ENCODE measurements at places on chromosomes 1 and 21.

- DNase-seq: no peak
Observed at GRCh38 chr1:96329121-96329520, 392.5 kb upstream of the PTBP2 start.

DNA sequence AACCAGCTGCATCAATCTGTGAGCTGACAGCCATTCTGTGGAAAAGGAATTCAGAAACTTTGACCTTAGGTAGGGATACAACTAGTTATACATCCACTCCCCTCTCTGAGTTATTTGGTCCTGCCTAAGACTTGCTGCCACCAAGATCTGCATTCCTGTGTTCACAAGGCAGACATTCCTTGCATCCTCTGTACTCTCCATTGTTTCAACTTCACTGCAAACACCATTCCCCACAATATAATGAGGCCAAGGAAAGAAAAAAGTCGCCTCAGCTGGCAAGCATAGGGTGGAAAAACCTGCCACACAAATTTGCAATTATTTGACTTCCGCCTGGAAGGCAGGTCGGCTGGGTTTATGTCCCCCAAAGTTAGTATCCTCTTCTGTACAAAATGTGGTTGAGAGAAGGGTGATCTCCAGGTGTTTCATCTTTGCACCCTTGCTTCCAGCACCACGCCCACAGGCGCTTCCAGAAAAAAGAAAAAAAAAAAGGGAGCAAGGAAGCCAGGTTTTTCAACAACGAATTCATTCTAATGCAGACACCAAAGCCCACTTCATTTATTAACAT lies 676 bp upstream of the CTTNBP2NL start:
- DNase-seq: no peak

DNA sequence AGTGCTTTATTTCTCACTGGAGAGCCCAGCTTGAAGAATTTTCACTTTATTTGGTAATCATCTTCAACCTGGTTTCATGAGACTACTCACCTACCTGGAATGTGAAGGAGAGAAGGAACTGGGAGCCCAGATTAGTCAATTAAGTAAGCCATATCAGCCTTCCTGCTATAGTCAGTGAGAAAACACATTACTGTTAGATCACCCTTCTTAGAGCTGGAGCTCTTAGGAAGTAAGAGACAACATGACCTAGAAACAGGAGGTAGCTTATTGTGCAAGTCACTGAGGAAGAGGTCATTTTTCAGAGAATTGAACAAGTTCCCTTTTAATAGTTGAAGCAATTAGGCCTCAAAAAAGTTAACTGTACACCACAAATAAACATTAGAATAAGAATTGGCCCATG lies 49.2 kb upstream of the TEKT2 start:
- no peak for DNase-seq

DNA sequence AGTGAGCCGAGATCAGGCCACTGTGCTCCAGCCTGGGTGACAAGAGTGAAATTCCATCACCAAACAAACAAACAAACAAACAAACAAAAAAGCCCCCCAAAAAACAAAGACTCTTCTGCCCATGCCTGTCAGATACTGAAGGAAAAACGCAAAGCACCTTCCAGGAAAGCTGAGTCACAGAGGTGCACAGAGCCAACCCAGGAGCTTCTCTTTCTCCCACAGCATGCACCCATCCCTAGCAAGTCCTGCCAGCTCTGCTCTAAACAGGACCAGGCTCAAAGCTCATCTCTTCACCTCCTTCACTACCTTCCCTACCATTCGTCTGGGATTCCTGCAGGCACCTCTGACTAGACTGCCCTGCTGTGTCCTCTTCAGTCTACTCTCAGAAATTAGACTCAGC lies 46.5 kb downstream of the ETS2 start:
- no peak for DNase-seq

DNA sequence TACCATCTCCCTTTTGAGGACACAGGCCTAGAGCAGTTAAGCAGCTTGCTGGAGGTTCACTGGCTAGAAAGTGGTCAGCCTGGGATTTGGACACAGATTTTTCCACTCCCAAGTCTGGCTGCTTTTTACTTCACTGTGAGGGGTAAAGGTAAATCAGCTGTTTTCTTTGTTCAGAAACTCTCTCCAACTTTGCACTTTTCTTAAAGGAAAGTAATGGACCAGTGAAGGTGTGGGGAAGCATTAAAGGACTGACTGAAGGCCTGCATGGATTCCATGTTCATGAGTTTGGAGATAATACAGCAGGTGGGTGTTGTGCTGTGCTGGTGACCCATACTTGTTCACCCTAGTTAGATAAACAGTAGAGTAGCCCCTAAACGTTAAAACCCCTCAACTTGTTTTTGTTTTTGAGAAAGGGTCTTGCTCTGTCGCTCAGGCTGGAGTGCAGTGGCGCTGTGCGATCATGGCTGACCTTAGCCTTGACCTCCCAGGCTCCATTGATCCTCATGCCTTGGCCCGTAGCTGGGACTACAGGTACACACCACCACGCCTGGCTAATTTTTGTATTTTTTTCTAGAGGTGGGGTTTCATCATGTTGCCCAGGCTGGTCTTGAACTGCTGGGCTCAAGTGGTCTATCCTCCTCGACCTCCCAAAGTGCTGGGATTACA lies 4.2 kb downstream of the SOD1 start:
- no peak for DNase-seq

GRCh38 chr1:172532183-172532699 lies 709 bp upstream of the SUCO start:
- DNase-seq: peak; percentile 68

Measured in stimulated activated CD8-positive, alpha-beta memory T cell treated with anti-CD3 and anti-CD28 coated beads, Interleukin-4, amount 100 ng/mL, for 4 hours (primary cell).